Right lobe of liver (tissue), 6 donors: ENCODE measurements at places on chromosomes 2 and 18.

GRCh38 chr2:232444409-232445148 is 11.4 kb upstream of the ALPI start:
- no peaks in the 10 kb centered on the region for H3K4me1 ChIP-seq
- H3K36me3 ChIP-seq: no peaks in the 10 kb centered on the region
- no peak overlapping the region for H3K4me3 ChIP-seq
- no peaks in the 10 kb centered on the region for H3K27me3 ChIP-seq

- no peak overlapping the region for H3K27ac ChIP-seq
- no peaks in the 10 kb centered on the region for H3K27me3 ChIP-seq
- no peaks in the 10 kb centered on the region for H3K4me1 ChIP-seq
- DNase-seq: no peak
- no peak overlapping the region for H3K4me3 ChIP-seq
- no peaks in the 10 kb centered on the region for H3K36me3 ChIP-seq
Measured at GRCh38 chr2:222257645-222258044, 41.2 kb downstream of the PAX3 start.

GRCh38 chr18:34492652-34493051 is 217.4 kb upstream of the DTNA start:
- no peak for DNase-seq
- peaks cover 3% of the 10 kb centered on the region for H3K27me3 ChIP-seq
- no peaks in the 10 kb centered on the region for H3K36me3 ChIP-seq
- H3K4me3 ChIP-seq: peak overlapping the region; percentile 34
- H3K27ac ChIP-seq: no peak overlapping the region

DNA sequence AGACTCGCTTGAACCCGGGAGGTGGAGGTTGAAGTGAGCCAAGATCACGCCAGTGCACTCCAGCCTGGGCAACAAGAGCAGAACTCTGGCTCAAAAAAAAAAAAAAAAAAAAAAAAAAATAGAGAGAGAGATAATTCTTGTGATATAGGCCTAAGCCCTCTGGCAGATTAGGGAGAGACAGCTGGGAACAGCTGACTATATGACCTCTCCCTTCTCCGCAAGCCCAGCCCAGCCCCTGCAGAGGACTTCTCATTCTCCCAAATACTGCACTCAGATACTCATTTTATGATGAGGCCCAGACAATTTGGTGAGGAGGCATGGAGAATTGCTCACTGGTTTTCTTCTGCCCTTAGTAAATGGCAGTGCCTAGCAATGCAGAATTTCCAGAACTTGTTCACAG is 262.0 kb downstream of the HAUS1 start:
- DNase-seq: no peak
- H3K27me3 ChIP-seq: no peaks in the 10 kb centered on the region
- H3K36me3 ChIP-seq: no peaks in the 10 kb centered on the region
- H3K4me1 ChIP-seq: no peaks in the 10 kb centered on the region

GRCh38 chr2:162475661-162476060 is 131.7 kb downstream of the GCA start:
- no peak for DNase-seq
- H3K27ac ChIP-seq: no peak overlapping the region

DNA sequence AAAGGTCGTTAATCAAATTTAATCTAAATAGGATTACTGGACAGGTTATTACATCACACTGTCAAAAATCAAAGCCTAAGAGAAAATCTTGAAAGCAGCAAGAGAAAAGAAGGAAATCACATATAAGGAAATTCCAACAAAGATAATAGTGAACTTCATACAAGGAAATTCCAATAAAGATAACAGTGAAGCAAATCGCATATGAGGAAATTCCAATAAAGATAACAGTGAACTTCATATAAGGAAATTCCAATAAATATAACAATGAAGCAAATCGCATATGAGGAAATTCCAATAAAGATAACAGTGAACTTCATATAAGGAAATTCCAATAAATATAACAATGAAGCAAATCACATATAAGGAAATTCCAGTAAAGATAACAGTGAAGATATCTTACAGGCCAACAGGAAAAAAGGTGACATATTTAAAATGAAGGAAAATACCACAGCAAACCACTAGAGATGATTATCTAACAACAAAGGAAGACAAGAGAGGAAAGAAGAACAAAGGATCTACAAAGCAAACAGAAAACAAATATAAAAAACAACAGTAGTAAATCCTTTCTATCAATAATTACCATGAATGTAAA is 787.7 kb downstream of the CCDC85A start:
- H3K27me3 ChIP-seq: no peaks in the 10 kb centered on the region
- no peaks in the 10 kb centered on the region for H3K36me3 ChIP-seq
- no peaks in the 10 kb centered on the region for H3K4me1 ChIP-seq
- no peak overlapping the region for H3K4me3 ChIP-seq

GRCh38 chr18:47679864-47680263 is 250.6 kb downstream of the SMAD2 start:
- H3K27me3 ChIP-seq: no peaks in the 10 kb centered on the region
- H3K36me3 ChIP-seq: no peaks in the 10 kb centered on the region
- DNase-seq: no peak
- H3K27ac ChIP-seq: no peak overlapping the region

GRCh38 chr2:85457877-85458316 is 39.4 kb downstream of the SH2D6 start:
- no peak overlapping the region for H3K27ac ChIP-seq
- H3K27me3 ChIP-seq: no peaks in the 10 kb centered on the region
- H3K36me3 ChIP-seq: no peaks in the 10 kb centered on the region
- no peak for DNase-seq

- no peak overlapping the region for H3K27ac ChIP-seq
- no peaks in the 10 kb centered on the region for H3K27me3 ChIP-seq
- H3K36me3 ChIP-seq: no peaks in the 10 kb centered on the region
- no peak for DNase-seq
Measured at GRCh38 chr2:173359231-173359630, 4.6 kb downstream of the CDCA7 start.

DNA sequence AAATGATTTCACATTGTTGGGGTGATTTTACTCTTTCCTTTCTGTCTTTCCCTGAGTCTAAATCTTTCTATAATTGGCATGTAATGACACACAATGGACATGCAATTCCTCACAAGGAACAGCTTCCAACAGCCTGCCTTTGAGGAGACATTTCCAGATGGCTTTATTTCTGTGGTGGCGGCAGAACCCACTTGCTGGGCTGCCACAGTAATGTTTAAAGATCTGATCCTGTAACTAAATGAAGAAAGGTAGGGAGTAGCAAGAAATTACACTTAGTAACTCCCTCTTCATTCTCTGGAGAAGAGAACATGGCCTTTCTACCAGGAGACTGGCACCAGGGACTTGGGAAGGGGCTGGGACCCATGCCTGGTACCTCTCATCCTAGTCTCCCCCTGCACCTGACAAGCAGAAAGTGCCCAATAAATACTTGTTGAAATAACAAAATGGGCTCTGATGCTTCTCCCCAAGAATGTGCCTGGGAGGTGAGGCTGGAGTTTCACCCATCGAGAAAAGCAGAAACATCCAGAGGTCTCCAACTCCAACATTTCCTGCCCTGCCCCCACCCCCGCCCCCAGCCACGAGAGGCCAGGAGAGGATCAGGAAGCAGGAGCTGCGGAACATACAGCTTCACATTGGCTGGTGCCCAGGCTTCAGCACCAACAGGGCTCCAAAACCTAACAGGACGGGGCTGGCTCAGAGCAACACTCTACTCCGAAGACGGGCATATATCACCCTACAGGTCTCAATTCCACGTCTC is 92.1 kb downstream of the PXDN start:
- no peak for DNase-seq
- no peaks in the 10 kb centered on the region for H3K36me3 ChIP-seq
- H3K27me3 ChIP-seq: no peaks in the 10 kb centered on the region
- no peak overlapping the region for H3K27ac ChIP-seq
- H3K4me3 ChIP-seq: no peak overlapping the region
- no peaks in the 10 kb centered on the region for H3K4me1 ChIP-seq

DNA sequence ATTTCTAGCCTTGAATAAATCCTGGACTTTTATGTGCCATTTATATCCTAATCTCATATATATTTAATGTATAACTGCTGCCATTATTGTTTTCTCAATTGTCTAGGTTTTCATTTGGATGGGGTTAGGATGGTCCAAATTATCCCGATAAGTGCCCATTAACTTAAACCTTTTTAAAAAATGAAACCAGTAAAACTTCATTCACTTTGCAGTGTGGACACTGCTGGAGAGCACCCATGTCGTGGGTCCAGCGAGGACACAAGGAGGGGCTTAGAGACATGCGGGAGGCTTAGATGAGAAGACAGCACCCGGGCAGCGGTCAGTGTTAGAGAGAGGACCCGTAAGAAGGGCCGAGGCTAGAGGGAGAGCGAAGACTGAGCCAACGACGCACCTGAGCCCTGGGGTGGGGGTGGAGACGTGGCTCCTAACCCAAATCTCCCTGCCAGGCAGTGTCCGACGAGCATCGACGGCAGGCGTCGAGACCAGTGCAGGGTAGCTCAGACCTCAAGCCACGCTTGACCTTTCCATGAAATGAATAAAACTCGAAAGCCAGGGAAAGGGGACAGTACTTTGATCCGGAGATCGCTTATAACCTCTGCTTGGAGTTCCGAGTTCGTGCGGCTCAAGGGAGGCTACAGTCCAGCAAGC is 9.0 kb upstream of the EN1 start:
- H3K27me3 ChIP-seq: peaks cover 60% of the 10 kb centered on the region
- H3K4me1 ChIP-seq: no peaks in the 10 kb centered on the region

- no peak overlapping the region for H3K27ac ChIP-seq
- H3K27me3 ChIP-seq: no peaks in the 10 kb centered on the region
- H3K4me3 ChIP-seq: no peak overlapping the region
- DNase-seq: no peak
Measured at GRCh38 chr18:48263914-48264902, 145.0 kb downstream of the ZBTB7C start.

GRCh38 chr2:62147610-62148301 is 48.2 kb upstream of the B3GNT2 start:
- DNase-seq: no peak
- H3K36me3 ChIP-seq: no peaks in the 10 kb centered on the region
- H3K27ac ChIP-seq: no peak overlapping the region
- no peak overlapping the region for H3K4me3 ChIP-seq

DNA sequence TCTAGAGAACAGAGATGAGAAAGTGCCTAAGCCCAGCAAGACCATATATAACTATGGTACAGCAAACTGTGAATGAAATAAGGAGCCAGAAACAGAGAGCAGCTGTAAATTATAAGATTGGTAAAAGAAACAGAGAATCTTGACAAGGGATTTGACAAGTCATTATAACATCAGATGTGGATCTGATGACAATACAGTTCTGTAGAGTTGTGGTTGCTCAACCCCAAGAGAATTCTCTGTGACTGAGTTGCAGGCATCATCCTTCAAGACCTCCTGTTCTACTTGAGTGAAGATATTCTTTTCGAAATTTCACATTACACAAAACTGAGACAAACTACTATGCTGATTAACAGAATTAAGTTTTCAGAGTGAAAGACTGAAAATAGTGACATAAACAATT is 343.1 kb upstream of the SLC39A10 start:
- no peak overlapping the region for H3K4me3 ChIP-seq
- H3K27me3 ChIP-seq: no peaks in the 10 kb centered on the region
- no peaks in the 10 kb centered on the region for H3K36me3 ChIP-seq
- no peaks in the 10 kb centered on the region for H3K4me1 ChIP-seq
- DNase-seq: no peak

DNA sequence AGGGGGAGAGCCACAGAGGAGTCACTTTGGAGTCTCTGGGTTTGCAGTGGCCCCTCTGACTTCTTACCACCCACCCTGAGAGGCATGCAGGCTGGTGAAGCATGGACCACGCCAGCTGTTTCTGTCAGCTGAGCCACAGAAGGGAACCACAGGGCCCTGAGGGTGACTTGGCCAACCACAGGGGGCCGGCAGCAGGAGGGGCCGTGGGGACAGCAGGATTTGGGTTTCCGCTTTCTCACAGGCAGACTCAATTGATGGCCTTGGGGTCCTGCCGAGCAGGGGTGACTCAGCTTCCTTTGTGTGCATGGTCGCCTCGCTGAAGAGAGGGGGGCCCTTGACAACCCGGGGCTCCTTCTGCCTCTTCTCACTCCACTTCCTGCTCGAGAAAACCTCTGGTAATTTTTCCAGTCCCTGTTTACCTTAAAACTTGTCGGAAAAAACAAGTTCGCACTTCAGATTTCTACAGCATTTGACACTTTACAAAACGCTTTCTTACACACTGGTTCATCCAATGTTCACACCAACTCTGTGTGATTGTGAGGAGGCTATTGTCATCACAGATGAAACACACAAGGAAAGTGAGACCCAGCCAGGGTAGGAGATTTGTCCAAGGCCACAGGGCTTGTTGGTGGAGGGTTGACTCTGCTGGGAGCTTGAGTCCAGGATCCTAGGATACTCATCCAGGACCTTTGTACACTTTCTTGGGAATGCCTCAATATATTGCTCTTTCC is 311.2 kb downstream of the LPIN1 start:
- H3K4me1 ChIP-seq: no peaks in the 10 kb centered on the region
- no peaks in the 10 kb centered on the region for H3K36me3 ChIP-seq
- no peak overlapping the region for H3K4me3 ChIP-seq
- H3K27ac ChIP-seq: no peak overlapping the region

DNA sequence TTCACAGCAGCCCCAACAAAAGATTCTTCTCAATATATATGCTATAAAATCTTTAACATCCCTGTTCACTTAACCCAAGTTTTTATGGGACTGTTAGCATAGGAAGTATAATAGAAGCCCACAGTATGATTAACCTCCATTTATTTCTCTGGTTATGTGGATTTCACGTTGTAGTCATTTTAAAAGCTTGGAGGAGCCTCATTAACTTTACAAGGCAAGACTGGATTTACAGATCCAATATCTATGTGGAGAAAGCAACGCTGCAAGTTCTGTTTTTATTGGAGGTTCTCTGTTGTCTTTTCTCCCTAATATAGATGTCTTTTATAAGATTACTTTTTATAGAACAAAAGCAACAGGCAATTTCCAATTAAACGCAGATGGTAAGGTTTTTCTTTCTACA is 114.9 kb upstream of the SYT4 start:
- no peaks in the 10 kb centered on the region for H3K27me3 ChIP-seq
- no peak overlapping the region for H3K27ac ChIP-seq
- no peak overlapping the region for H3K4me3 ChIP-seq
- DNase-seq: no peak

- no peak for DNase-seq
- H3K4me1 ChIP-seq: no peaks in the 10 kb centered on the region
- H3K36me3 ChIP-seq: no peaks in the 10 kb centered on the region
- no peak overlapping the region for H3K27ac ChIP-seq
Measured at GRCh38 chr2:219551441-219552381, 7.9 kb downstream of the TMEM198 start.
